ENCODE measurements at places on chromosomes 5 and 9.

DNA sequence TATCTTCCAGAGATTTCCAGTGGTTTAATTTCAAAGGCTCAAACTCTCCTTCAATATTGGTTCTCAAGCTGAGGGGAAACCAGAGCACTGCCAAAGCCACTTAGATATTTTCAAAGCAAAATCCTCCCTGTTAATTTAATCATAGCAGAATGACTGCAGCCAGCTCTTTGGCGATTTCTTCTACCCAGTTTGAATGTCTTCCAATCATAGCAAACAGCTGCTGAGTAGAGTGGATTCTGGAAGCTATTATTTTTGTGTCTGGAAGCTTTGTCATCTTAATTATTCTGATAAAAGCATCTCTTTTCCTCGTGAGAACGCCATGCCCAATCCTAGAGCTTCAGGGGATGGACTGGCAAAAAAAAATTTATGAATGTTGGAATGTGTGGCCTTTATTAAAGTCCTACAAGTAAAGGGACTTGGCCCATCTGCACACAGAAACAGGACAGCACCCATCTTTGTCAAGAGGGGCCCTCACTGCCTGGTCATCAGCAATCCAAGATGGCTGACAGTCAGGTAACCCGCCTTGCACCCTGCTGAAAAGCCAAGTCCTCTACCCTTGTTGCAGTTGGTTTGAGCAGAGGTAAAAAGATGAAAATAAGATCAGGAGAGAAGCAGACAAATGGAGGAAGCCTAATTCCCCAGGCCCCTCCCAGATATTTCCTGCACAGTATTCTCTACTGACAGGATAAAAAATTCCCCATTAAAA, 125.1 kb downstream of the SUSD1 start:
- no peak for DNase-seq

- DNase-seq = no peak
These were observed 157.1 kb upstream of the COL5A1 start for GRCh38 chr9:134484479-134484878.

GRCh38 chr5:115435778-115436712, 108.5 kb downstream of the FEM1C start:
- no peak for DNase-seq

- DNase-seq = no peak
These were observed 255.2 kb upstream of the TNC start for GRCh38 chr9:115373000-115373709.

GRCh38 chr5:82381591-82381990, 103.4 kb upstream of the RPS23 start:
- no peak for DNase-seq

DNA sequence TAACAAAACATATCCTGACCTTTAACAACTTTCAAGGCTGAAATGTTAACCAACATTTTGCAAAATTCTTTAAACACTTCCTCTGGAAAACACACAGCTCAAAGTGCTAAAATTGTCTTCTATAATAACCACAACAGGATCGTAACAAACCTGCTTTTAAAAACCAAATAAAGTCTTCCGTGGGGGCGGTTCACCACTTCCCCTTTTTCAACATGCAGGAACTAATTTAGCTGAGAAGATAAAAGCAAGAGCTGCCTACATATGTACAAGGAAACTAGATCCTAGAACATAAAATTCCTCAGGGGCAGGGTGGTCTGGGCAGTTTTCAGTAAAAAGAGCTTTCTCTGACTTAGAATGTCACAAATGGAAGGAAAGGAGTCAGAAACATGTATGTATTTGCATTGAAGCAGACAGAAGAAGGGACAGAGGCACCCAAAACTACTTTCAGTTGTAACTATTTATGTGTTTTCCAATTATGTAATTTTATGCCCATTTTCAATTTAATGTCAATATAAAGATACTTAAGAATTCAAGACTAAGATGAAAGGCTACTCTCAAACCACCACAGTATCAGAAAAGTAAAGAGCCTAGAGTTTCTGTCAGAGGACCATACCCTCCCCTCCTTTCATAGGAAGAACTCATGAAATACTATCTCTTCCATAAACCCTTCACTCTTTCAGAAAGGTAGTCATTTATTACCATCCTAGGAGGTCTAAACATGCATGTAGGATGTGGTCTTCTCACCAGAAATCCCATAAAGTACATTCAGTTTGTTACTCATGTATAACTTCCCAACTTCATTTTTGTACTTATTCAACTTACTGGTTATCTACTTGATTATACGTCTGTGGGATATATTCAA, 185.9 kb upstream of the RASA1 start:
- peak; percentile 3 for DNase-seq

DNA sequence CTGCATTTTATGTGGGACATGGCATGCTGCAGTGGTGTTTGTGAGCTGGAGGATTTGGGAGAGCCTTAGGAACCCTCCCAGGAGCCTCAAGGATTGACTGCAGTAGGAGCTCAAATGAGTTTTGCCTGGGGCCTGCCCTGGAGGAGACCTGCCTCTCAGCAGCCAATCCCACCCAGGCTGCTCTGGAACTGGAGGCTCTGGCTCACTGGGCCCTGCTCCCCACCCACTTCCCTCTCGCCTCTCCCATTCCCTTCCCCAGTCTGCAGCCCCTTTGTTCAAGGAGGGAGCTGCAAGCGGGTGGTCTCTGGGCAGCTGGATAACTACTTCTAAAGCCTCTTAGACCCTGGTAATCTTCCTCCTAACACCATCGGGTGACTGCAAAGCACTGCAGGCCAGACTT, 24.2 kb downstream of the KCNIP1 start:
- no peak for DNase-seq

GRCh38 chr9:73219985-73220626, 68.4 kb downstream of the ANXA1 start:
- DNase-seq = no peak

DNA sequence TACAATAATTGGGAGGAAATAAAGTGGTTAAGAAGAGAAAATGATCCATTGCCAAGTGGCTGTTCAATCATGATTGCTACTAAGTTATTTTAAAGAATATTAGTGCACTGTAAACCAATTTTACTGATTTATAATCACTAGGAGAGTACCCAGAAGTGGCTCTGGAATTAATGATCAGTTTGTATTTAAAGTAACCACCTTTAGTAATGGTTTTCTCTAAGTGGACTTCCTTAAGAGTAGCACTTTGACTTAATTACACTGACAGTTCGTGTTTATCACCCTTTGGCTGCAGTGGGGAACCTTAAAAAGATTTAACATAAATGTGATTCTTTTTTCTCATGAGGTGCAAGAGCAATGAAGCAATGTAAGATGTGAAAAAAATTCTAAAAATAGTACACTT, 310.8 kb downstream of the CDH12 start:
- DNase-seq = no peak

DNA sequence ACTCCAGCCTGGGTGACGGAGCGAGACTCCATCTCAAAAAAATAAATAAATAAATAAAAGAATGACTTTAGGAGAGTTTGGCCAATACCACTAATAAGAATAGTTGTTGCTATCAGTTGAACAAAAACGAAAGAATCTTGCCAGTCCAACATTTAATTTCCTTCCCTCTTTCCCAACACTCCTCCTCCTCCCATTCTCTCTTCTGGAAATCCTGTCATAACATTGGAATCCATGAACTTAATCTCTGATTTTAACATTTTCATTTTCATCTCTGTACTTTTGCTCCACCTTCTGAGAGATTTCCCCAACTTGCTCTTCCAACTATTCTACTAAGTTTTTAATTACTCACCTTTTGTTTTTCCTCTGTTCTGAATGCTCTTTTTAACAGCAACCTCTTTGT, 42.8 kb upstream of the CDK20 start:
- no peak for DNase-seq

DNA sequence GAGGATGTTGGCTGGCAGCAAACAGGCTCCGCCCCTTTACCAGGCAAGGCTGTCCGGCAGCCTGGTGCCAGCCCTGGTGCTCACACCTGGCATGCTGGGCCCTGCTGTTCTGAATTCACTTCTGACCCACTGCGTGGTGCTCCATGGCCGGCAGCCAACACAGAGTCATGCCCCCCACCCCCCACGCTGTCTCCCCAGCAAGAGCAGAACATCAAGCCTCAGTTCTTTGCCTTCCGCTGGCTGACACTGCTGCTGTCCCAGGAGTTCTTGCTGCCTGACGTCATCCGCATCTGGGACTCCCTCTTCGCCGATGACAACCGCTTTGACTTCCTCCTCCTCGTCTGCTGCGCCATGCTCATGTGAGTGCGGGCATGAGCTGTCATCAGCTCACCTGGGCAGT, 12.6 kb upstream of the ENDOG start:
- DNase-seq = no peak

- no peak for DNase-seq
These were observed 367.9 kb downstream of the DIRAS2 start for GRCh38 chr9:90274725-90275124.

- DNase-seq = no peak
These were observed 1.7 kb downstream of the MBLAC2 start for GRCh38 chr5:90472783-90473395.

GRCh38 chr5:133404724-133405123, 207.6 kb downstream of the FSTL4 start:
- no peak for DNase-seq

GRCh38 chr5:14326035-14326903, 183.1 kb downstream of the TRIO start:
- no peak for DNase-seq

DNA sequence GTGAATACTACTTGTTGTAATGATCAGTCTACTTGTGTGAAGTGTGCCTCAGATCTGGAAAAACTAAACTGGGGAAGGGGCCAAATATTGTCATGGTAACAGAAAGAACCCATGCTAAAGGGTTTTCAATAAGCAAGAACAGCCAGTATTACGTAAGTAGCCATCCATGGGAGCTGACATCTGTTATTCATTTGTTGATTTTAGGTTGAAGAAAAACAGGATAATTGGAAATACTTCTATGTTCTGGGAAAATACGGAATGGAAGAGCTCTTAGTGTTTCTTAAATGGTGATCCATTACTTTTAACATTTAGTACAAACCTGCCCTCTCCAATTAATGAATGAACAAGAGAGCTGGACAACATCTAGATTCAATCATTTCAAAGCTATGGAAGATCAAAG, 485.8 kb downstream of the NTRK2 start:
- no peak for DNase-seq

- DNase-seq = no peak
These were observed 24.4 kb downstream of the WDR36 start for GRCh38 chr5:111116550-111116949.

- DNase-seq = no peak
These were observed 31.4 kb upstream of the SPARC start for GRCh38 chr5:151718153-151718552.

GRCh38 chr5:170312666-170313065, 15.1 kb upstream of the LCP2 start:
- DNase-seq = peak; percentile 92

GRCh38 chr5:72326306-72326649, 6.1 kb downstream of the PTCD2 start:
- DNase-seq = no peak

DNA sequence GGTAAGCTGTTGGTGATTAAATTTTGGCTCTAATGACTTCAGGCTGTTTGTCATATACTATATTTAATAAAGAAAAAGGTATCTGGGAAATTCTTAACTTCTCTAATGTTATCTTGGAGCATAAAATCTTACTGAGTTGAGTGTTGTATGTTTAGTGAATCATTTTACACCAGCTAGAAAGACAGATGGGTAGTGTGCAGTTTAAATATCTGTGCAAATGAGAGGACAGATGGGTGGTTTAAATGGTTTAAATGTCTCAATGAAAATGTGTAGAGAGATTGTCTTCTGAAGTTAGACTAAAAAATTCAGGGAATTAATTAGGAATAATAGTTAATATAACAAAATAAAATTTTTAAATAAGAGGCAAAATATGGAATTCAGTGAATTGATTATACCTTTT, 114.5 kb downstream of the FER start:
- DNase-seq = no peak

DNA sequence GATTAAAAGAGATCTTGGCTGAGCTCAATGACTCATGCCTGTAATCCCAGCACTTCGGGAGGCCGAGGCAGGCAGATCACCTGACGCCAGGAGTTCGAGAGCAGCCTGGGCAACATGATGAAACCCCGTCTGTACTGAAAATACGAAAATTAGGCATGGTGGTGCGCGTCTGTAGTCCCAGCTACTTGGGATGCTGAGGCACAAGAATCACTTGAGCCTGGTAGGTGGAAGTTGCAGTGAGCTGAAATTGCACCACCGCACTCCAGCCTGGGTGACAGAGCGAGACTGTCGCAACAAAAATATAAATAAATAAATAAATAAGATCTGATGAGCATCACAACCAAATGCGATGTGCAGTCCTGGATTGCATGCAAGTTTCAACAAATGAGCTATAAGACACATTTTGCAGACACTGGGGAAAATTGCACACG, 8.7 kb upstream of the ENG start:
- peak; percentile 33 for DNase-seq

- DNase-seq = no peak
These were observed 4.0 kb downstream of the SNX30 start for GRCh38 chr9:112754578-112754977.

GRCh38 chr5:125109816-125110215, 363.4 kb upstream of the ZNF608 start:
- no peak for DNase-seq

- DNase-seq = no peak
These were observed 64.2 kb downstream of the RFK start for GRCh38 chr9:76330034-76330433.

GRCh38 chr9:134536101-134536900, 105.3 kb upstream of the COL5A1 start:
- DNase-seq = no peak

DNA sequence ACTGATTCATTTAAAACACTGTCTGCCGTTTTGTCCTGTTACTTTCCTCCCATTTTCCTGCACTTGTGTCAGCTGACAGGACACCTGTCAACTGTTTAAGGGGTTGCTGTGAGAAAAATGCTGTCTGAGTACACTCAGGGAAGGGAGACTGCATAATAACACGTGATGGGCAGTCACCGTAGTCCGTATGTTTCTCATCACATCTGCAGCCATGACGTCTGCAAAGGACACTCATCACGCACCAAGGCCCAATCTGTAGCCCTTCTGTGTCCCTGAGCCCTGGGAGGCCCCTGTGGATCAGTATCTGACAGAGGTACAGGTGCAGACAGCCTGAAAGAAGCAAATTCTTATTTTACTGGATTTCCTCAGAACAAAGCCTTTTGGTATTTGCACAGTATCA, 396.3 kb downstream of the YTHDC2 start:
- no peak for DNase-seq

DNA sequence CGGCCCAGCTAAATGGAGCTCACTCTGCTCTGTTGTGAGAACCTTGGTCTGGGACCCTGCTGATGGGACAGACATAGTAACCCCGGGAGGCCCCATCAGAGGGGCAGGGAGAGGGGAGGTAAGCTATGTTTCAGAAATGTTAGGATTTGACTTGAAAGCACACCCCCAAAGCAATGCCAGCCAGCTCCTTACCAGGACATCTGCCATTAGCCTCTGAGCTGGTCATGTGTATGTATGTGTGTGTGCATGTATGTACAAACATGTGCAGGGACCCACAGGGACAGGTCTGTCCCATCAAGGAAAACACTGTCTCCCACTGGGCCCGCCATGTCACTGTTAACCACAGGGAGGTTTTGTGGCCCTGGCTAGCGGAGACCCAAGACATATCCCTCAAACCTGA, 14.5 kb downstream of the SLC22A4 start:
- no peak for DNase-seq

Data from CD4-positive, alpha-beta T cell (primary cell).